ENCODE measurements at places on chromosomes 1 and 21.

GRCh38 chr1:59154401-59154800 is 142.5 kb upstream of the FGGY start:
- DNase-seq = no peak

DNA sequence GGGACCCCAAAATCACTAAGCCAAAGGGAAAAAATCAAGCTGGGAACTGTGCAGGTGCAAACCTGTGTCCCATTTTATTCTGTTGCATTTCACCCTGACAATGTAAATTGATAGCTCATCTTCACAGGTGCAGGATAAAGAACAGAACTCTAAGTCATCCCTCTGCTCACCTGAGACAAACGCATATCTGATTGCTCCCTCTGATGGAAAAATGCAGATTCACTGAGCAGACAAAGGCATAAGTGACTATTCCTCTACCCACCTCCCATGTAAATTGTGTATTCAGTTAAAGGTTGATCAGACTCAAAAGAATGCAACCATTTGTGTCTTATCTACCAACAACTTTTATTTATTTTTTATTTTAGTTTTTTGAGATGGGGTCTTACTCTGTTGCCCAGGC is 644.2 kb downstream of the PTPRU start:
- DNase-seq = no peak

GRCh38 chr1:7049913-7050625 is 264.8 kb downstream of the CAMTA1 start:
- no peak for DNase-seq

- no peak for DNase-seq
These were observed at the start of gene PGLYRP3 for GRCh38 chr1:153312570-153313186. Gene PGLYRP3 (minus strand): TSS chr1:153312952. CDS start chr1:153310665, 2,287 bp downstream.

- no peak for DNase-seq
These were observed 29.5 kb downstream of the KCNA3 start for GRCh38 chr1:110645211-110645610.

DNA sequence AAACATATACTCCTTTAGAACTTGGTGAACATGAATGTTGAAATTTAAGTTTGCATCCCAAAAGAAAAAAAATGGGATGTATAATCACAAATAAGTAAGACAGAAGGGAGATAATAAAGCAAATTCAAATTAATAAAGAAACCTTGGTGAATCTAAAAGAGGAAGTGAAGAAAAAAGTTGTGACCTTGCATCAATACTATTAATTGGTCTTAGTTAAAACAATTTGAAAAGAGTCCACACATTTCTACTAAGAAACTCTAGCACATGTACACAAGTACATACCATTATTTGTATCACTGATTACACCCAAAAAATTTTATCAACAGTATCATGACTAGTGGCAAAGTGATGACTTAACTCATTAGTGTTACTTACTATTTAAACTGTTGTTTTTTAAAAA is 80.4 kb upstream of the SCYL3 start:
- DNase-seq = no peak

GRCh38 chr1:111212634-111213335 is 12.3 kb upstream of the DENND2D start:
- DNase-seq = no peak

- DNase-seq = peak; percentile 77
These were observed 710 bp upstream of the HYI start for GRCh38 chr1:43454270-43455011.

- DNase-seq = peak; percentile 38
These were observed 2.7 kb downstream of the SCYL3 start for GRCh38 chr1:169890761-169891538.

DNA sequence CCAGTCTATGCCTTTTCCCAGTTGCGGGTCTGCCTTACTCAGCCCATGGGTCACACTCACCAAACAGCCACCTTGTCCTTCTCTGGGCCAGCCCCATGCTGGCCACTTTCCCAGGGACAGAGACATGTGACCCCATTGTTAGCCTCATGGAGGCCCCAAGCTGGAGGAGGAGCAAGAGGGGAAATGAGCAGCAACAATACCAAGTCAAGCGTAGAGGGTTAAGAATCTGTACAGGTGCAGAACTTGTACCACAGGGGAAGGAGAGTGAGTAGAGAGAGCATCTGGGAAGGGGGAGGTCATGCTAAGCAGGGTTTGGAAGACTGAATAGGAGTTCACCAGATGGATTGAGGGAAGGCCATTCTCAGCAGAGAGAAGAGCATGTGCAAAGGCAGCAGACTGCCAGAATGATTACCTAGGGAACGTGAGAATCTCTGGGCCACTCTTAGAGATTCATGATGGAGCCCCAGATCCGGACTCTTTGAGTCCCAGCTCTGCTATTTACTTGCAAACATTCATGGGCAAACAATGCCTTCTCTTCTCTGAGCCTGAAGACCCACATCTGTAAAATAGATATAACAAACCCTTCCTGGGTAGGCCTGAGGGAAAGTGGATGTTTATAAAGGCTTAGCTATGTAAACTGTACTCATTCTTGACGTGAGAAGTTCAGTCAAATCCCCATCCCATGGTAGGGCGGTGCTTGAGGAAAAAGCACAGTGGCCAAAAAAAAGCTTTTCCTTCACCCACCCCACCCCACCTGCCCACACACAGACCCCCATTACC is 2.8 kb upstream of the SLC2A1 start:
- no peak for DNase-seq

- DNase-seq = peak; percentile 27
These were observed 83.5 kb downstream of the SYF2 start for GRCh38 chr1:25148673-25149300.

DNA sequence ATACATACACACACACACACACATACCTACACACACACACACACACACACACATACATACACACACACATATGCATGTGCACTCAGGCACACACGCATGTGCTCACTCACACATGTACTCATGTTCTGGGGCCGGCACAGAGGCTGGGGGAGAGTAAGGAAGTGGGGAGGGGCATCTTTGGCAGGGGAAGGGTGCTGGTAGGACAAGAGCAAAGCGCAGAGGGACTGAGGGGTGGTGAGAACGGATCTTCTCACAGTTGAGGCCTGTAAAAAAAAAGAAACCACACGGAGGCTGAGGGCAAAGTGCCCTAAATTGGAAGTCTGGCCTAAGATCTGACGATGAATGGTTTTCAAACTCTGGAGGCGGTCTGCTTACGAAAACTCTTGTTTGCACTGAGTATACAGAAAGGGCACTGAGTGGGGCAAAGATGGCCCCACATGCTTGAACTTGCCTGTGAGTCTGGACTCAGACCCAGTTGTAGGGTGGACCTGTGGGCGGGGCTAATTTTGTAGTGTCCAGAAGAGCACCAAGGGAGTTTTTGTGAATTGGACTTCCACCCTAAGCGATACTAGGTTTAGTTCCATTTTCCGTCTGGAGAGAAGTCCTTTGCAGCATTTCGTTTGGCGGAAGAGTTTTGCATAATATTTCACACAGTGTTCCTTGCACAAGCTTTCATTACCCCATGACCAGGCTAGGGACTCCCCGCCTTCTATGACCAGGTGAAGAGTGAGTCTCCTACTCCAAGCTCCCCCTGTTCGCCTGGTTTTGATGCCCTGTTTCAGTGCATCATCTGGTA is 79.3 kb upstream of the LYST start:
- no peak for DNase-seq

- no peak for DNase-seq
These were observed 129.8 kb upstream of the PRDX6 start for GRCh38 chr1:173347282-173347818.

DNA sequence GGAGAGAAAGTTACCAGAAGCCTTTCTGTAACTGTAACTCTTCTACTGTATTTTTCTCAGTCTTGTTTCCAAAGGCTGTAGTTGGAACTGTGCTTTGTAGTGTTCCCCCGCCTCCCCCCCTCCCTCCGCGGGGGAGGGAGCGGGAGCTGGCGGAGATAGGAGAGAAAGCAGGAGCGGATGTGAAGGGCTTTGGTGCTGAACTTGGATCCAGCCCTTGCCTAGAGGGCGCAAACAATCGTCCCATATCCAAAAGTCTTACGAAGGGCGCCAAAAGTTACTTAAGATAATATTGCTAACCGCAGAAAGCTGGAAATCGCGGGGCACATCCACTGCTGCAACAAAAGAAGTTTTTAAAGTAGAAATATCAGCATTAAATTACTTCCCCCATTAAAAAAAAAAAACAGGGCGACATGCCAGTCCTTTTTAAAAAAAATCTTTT is 2.4 kb upstream of the NFIA start:
- no peak for DNase-seq

DNA sequence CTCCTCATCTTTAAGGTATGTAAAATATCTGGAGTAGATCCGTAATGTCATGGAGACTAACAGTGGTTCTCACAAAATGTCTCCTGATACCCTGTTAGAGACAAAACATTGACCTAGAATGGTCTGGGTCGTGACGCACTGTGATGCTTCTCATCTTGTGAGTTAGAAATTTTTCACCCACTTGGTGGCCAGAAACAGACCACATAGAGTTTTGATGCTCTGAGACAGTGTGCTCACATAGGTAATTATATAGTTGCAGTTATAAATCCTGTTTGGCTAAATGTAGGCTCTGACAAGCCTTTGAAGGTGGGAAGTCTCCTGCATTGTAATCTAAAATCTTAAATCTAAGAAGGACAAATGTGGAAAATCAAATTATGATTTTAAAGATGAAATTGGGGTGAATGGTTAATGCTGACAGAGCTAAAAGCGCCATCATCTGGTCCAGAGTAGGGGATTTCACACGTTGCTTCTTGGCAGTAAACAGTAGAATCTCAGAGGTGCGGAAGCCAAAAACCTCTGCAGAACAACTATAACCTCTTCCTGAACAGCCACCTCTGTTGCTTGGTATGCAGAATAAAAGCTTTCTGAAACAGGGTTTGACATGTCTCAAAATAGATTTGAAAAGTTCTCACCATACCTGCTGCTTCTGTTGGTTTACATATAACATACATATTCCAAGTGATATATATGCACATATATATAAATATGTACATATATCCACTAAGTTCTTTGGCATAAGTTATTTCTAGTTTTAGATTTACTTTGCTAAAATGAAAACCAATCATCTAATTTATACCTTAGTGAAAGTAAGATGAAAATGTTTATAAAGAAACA is 17.1 kb downstream of the RPAP2 start:
- DNase-seq = peak; percentile 45

- no peak for DNase-seq
These were observed 30.1 kb downstream of the SLC1A7 start for GRCh38 chr1:53112271-53112774.

DNA sequence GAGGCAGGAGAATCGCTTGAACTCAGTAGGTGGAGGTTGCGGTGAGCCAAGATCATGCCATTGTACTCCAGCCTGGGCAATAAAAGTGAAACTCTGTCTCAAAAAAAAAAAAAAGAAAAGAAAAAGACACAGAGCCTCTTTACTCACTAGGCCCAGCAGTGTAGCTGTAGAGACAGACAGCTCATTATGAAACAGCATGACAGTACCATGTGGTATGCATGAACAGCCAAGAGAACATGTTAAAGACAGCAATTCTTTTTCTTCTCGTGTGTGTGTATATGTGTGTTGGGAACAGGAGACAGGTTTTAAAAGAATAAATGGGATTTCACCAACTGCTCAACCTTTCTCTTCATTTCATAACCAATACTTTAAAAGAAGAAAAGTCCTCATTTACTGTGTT is 118.8 kb downstream of the PIK3R3 start:
- DNase-seq = no peak

DNA sequence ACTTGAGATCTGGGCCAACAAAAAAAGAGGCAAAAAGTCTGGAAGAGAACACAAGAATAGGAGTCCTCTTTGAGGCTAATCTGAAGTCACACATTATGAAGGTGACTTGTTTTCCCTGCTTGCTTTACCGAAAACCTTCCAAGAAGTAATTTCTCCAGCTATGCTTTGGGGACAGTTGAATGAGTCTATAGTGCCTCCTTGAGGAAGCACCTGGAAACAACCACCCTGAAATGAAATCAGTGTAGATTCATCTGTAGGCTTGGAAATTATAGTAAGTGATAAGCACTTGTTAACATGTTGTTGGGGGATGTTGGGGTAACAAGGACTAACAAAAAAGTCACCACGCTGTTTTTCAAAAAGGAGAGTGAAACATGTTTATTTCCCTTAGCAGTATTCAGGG is 23.4 kb upstream of the RPTN start:
- peak; percentile 9 for DNase-seq

DNA sequence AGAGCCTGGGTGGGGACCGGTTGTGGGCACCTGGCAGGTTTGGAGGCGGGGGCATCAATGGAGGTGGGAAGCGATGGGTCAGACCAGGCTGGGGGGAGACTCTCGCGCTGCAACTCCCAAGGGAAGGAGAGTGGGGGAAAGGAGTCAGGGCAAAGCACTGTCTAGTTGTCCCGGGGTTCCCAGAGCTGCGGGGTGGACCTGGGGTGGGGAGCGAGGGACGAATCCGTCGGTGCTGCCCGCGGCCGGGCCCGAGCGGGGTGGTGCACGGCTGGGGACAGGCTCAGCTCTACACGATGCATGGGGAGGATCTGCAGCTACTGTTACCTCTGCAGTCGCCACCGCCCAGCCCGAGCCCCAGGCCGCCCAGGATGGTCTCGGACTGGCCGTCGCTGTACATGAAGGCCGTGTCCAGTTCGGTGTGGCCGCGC is 427 bp downstream of the AKR7A2 start:
- DNase-seq = no peak

- DNase-seq = no peak
These were observed 334.2 kb downstream of the NTNG1 start for GRCh38 chr1:107474877-107475612.

GRCh38 chr1:31818206-31818605 is 2.4 kb upstream of the SPOCD1 start:
- DNase-seq = no peak

GRCh38 chr1:228283476-228284147 is 75.8 kb downstream of the OBSCN start:
- DNase-seq = no peak

DNA sequence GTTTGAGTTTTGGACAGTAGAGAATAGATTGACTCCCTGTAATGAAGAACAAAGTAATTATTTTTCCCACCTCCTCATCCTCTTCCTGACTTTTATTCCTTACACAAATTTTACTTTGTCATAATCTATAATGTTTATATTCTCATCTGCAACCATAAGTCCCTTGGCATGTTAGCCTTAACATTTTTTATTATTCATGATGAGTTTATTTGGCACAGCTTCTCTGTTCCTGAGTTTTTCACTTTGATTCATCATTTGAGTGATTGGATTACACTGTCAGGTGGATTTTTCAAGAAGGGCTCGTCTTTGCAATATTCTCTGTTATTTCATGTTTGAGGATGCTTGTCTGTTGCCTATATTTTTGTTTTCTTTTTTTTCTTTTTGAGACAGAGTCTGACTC is 35.7 kb downstream of the TNFRSF8 start:
- no peak for DNase-seq

DNA sequence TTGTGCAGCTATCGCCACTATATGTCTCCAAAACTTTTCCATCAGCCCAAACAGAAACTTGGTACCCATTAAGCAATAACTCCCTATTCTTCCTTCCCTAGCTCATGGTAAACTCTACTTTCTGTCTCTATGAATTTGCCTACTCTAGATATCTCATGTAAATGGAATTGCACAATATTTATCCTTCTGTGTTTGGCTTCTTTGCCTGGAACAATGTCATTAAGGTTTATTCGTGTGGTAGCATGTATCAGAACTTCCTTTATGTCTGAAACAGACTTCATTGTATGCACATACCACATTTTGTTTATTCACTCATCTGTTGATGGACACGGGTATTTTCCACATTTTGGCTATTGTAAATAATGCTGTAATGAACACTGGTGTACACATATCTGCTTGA is 40.7 kb upstream of the CD34 start:
- no peak for DNase-seq

GRCh38 chr1:206737729-206738201 is 32.8 kb upstream of the IL19 start:
- DNase-seq = peak; percentile 46

Data from activated CD4-positive, alpha-beta T cell treated with anti-CD3 and anti-CD28 coated beads for 48 hours (primary cell).